ENCODE measurements at places on chromosomes 5 and 9.

GRCh38 chr9:123562844-123563346, 206.9 kb downstream of the CRB2 start:
- no peak for DNase-seq

GRCh38 chr5:69224520-69224919, 10.2 kb upstream of the CDK7 start:
- DNase-seq, result no peak

DNA sequence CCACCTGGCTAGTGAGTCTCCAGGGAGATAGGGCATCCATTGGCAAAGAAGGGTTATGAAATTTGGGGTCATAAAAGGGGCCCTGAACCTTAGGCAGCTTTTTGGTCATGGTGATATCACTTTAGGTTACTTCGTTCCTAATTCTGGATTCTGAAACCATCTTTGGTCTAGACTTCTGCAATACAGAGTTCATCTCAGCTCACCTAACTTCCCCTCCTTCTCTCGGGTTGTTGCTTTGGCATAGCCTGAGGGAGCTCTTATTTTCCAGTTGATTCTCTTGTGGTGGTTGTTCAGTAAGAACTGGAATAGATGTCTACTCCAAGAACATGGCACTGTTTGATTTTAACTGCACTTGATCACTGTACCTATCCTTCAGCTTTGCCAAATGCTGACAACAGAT, 148.9 kb upstream of the RUSC2 start:
- no peak for DNase-seq

- no peak for DNase-seq
These were observed 23.9 kb upstream of the ANKRD55 start for GRCh38 chr5:56257010-56257409.

DNA sequence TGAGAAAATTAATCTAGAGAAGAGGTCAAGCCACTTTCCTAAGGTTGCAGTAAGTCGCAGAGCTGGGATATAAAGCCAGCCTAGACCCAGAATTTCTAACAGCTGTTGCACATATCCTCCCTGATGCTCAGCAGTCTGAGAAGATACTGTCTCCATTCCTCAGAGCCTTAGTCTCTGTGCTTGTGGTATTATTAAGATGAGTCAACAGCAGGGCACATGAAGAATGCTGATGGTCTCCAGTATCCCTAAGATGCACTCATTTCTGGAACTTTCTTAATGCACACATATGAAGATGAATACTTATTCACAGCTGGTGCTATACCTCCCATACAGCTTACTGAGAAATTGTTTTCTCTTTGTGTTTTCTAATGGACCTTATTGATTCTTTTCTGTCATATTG, 32.5 kb downstream of the SGCD start:
- no peak for DNase-seq

DNA sequence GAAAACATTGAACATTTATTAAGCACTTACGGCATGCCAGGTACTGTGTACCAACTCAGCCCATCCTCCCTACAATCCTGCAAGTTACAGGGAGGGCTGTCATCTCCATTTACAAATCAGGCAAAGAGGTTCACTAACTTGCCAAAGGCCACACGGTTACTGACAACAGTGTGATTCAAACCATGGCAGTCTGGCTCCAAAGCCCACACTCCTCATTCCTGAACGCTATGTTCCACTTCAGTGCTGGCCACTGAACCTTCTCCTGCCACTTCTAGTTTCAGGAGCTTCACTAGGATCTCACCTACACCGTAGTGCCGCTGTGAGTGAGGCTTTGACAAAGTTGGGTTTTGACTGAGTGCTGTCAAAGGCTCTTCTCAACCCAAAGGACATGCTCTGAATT, 7.2 kb upstream of the LIFR start:
- no peak for DNase-seq

DNA sequence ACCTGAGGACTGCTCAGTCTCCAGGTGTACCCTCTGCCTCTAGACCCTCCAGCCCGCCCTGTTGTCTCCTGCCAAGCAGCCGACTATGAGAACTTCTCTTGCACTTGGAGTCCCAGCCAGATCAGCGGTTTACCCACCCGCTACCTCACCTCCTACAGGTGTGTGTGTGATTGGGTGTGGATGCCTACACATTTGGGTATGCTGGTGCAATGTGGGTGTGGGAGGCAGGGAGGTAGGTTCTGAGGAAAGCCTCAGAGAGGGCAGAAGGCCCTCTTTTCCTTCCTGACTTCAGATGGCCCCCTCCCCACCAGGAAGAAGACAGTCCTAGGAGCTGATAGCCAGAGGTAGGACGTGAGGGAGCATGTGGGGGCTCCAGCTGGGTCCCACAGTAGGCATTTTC, 5.0 kb downstream of the IL11RA start:
- no peak for DNase-seq

DNA sequence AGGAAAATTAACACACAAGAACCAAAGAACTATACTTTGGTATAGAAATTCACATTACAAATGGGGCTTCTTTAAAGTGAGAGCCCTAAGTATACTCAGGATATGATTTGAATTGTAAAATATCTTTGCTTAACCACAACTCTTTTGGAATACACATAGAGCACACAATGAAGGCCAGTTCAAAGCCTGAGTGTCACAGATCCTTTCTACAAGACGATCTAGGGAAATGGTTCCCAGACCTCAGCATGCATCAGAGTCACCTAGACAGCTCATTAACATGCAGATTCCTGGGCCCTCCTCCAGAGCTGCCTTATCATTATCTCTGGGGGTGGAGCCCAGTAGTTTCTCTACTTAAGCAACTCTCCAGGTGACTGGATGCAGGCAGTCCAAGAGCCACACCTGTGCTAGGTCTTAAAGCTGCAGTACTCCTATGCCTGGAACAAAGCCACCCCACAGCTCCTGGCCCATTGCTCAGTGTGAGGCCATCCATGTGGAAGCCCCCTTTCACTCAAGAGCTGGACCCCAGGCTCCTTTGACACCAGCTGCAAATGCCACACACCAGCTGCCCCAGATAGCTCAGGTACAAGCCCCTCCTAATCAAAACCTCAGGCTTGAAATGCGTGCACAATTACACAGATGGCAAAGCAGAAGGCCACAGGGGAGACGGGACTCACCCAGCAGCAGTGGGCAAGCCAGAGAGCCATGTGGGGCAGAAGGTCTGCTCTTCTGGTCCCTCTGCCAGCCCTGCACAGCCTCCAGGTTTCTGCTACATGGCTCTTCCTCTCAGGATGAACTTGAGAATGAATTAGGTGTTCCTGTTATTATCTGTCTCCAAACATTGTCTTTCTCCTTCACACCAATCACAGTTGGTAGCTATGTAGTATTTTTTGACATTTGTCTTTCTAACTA, 106.1 kb downstream of the SH3TC2 start:
- no peak for DNase-seq

GRCh38 chr9:93813221-93814076, 141.7 kb downstream of the BARX1 start:
- no peak for DNase-seq

- DNase-seq, result no peak
These were observed 13.5 kb downstream of the ASS1 start for GRCh38 chr9:130458027-130458803.

GRCh38 chr5:4880304-4880741, 259.8 kb upstream of the ADAMTS16 start:
- no peak for DNase-seq

GRCh38 chr5:180105827-180106312, 34.3 kb upstream of the RNF130 start:
- no peak for DNase-seq

DNA sequence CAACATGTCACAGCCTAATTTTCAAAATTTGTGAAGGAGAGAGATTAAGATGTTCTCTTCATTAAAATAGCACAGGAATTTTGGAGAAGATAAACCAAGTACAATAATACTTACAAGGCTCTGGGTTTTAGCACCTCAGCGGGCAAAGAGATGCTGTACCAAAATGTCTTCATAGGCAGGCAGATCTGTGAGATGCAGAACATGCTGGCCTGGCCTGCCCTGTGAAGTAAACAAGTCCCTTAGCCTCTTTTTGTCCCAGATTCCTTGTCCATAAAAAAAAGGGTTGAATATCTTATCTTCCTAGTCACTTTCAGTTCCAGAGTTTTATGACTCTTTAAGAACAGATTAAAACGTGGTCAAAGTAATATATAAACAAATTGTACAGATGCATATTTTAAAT, 53.0 kb upstream of the C6 start:
- DNase-seq, result no peak

DNA sequence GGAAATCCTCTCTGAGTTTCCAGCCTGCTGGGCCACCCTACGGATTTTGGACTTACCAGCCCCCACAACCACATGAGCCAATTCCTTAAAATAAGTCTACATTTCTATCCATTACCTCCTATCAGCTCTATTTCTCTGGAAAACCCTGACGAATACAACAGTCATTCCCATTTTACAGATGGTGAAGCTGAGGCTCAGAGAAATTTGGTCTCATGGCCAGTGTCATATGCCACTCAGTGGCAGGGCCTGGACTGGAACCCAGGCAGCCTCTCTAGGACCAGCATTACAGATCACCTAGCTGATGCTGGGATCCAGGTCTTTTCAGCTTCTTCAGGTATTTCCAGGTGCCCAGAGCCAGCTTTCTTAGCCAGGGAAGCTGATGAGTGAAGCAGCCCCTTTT, 45.0 kb upstream of the SH3PXD2B start:
- DNase-seq, result no peak

DNA sequence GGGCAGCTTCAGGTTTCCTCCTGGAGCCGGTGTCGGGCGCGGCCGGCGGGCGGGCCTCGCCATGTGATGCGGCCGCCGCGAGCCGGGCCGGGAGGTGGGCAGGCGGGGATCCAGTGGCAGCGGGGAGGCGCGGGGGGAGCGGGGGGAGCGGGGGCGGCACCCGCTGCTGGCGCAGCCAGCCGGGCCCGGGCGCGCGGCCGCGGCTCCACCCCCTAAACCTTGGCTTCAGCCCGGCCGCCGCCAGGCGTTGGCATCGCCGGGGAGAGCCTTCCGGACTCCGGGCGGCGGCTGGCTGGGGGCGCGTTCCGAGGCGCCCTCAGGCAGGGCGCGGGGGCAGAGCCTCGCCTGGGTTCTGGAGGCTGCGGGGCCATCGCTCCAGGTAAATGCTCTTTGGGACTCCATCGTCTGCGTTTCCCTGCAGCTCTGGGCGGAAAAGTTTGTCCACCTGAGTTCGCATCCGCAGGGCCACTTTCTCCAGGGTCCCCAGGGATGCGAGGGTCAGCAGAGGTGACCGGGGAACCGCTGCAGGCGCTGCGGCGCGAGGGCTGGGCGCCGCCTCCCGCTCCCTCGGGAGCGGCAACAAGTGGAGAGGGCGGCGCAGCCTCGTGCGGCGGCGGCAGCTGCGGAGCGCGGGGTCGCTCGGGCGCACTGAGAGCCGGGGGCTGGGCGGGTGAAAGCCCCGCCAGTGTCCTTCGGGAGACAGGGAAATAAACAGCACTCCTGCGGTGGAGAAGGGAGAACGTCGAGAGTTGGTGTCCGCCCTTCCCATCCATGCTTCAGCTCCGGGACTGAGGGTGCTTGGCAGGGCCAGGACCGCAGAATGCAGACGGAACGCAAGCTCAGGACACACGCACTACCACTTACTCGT, at the start of gene ARHGEF28:
TSS of gene ARHGEF28 (plus strand) at position 253 of the 868 bp plus-strand sequence. CDS start 58,656 bp downstream, outside the sequence.
- DNase-seq, result no peak

- DNase-seq, result no peak
These were observed 35.5 kb downstream of the GCNT4 start for GRCh38 chr5:75016896-75017295.
